ENCODE measurements at places on chromosomes 6 and 20.

DNA sequence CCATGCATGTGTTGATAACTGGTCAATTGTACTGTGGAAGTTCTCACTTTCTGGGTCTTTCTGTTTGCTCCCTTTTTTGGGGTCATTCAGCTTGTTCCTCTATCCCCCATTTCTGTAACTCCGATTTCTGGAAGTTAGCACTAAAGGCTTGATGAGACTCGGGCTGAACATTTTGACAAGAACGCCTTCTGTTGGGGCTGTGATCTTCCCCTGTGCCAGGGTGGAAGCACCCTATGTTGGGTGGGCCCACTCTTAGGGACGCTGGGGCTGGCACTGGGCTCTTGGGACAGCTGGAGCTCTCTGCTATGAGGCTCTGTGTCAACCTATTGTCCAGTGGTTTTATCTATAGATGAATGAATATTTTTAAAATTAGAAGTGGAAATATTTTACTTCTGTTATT, 60.1 kb upstream of the FRMD1 start:
- DNase-seq, result no peak

- DNase-seq, result no peak
Measured at GRCh38 chr6:14644381-14644780, 526.8 kb downstream of the CD83 start.

GRCh38 chr6:31493875-31494694, 3.9 kb upstream of the MICB start:
- DNase-seq, result peak; percentile 52

DNA sequence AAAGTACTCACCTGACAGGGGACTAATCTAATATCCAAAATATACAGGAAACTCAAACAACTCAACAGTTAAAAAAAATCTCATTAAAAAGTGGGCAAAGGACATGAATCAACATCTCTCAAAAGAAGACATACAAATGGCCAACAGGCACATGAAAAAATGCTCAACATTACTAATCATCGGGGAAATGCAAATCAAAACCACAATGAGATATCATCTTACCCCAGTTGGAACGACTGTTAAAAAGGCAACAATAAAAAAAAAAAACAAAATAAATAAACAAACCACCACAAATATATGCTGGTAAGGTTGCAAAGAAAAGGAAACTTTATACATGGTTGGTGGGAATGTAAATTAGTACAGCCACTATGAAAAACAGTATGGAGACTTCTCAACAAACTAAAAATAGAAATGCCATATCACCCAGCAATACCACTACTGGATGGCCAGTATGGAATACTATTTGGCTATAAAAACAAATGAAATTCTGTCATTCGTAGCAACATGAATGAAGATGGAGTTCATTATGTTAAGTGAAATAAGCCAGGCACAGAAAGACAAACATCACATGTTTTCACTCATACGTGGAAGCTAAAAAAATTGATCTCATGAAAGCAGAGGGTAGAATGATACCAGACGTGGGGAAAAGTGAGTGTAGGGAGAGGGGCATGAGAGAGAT, 6.6 kb downstream of the SIRPB2 start:
- no peak for DNase-seq

DNA sequence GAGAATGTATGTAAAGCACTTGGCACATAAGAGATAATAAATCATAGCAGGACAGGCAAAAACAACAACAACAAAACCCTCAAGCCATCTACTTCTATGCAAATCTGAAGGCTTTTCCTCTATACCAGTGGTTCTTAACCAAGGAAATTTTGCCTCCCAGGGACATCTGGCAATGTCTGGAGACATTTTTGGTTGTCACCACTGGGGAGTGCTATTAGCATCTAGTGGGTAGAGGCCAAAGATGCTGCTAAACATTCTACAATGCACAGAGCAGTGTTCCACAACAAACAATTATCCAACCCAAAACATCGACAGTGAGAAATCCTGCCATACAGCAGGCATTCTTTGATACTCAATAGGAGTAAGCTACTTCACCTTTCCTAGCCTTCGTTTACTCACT, 28.2 kb downstream of the NDRG3 start:
- no peak for DNase-seq
